ENCODE measurements at places on chromosomes 5 and 9.

DNA sequence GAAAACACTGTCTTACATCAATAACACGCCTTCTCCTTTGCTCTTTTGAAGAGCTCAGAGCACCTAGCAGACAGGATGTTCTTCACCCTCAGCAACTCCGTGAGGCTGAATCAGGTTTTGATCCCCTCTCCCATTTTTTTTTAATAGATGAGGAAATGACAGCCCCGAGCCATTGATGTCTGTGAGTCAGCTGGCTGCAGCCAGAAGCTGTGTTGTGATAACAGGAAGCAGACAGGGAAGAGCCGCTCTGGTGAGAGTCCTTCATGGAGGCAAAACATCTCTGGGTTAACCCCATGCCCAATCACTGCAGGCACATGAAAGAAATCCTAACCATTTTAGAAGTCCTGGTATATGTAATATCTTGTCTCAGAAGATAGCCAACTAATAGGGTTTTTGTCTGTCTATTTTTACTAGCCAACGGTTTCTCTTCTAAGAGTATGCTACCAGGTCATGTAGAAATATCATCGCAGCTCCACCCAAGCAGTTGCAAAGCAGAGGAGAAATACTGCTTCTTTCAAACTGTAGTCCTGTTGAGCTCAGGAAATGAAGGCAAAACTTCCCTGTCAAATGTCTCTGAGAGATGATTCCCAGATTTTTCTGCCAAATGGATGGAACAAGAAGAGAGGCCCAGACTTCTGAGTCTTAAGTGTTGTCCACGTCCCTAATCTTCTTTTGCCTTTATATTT is 568.9 kb downstream of the CCDC171 start:
- DNase-seq: no peak

DNA sequence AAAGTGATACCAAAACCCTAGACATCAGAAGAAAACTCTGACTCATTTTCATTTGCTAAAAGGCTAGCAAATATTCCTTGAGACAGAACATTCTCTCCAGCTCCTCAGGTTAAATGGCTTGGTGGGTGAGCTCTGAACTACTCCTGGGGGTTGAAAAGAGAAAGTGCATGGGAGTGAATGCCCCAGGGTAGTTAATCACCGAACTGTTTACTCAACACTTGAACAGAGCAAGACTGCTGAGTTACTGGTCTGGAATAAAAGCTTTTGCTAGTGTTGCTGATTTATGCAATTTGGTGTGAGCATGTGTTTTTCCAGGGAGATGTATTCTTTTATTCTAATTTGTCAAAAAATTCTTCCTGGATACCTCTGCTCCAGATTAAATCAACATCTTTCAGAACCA is 88.3 kb upstream of the PRDM9 start:
- DNase-seq: no peak

GRCh38 chr5:59079622-59080620 is 497.0 kb downstream of the RAB3C start:
- DNase-seq: no peak

DNA sequence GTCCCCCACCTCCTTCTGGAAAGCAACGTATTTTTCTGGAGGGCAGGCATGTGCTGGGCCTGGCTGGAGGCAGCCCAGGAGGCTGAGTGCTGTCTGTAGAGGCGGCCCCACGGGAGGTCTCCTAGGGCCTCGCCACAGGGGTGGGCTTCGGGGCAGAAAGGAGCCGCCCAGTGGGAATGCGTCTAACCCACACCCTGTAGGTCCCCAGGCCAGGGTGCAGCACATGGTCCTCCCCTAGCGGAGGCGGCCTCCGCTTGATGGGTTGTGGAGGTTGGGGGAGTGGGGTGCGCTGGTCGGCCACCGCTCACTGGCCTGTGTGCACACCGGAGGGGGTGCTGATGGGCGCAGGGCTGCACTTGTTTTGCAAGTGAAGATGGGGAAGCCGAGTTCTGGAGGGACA is 48.3 kb upstream of the UBAC1 start:
- DNase-seq: no peak

DNA sequence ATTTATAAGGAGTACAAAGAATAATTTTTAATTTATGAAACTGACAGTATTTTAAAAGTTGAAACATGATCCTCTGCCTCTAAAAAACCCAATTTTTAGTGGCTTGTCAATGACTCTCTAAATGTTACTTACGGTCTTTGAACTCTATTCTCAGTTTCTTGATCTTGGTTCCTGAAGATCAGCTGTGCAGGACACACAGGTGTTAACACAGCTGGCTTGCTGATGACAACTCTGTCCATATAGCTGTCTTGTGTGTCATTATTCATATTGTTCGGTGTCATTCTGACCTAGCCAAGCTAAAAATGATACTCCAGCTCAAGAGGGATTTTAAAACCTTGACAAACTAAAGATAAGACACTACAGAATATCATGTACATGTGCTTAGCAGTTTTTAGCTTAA is 314.5 kb downstream of the CCDC171 start:
- no peak for DNase-seq

DNA sequence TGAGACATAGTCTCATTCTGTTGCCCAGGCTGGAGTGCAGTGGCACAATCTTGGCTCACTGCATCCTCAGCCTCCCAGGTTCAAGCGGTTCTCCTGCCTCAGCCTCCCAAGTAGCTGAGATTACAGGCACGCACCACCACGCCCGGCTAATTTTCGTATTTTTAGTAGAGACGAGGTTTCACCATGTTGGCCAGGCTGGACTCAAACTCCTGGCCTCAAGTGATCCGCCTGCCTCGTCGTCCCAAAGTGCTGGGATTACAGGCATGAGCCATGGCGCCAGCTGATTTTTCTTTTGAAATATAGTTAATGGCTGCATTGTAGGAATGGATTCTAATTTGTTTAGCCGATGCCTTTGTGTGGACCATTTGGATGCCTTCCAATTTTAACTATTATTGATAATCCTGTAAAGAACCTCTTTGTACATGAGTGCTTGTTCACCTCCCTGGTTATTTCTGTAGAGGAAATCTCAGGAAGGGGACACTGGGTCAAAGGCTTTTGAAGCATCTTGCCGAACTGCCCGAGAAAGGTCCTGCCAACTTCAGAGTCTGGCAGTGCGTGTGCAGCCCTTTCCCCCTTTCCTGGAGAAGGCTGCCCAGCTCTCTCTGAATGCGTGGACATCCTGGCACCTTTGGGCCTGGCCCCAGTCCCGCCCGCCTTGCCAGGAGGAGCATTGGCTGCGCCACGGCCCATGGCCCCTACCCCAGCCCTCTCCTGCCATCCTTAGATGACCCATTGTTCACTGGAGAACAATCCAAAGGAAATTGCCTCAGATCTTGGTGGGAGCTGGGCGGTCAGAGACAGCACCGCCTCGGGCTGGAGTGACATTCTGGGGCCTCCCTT is 8.9 kb upstream of the NUP214 start:
- no peak for DNase-seq

DNA sequence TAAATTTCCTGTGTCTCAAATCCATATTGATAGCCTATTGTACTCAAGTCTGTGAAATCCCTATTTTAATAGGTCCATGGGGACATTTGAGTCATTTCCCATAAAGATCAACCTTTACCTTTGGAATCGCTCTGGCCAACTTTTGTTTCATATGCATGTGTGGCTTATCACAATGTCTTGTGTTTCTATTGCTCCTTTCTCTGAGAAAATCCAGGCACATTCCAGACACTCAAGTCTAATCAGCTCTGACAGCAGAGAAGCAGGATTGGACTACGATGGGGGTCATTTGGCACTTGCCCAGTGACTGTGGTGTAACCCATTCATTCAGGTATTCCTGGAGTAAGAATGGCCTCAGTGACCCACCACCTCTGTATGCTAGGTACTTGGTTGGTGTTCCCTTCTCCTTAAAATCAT is 48.4 kb downstream of the ACTBL2 start:
- DNase-seq: no peak

- no peak for DNase-seq
These were observed 12.7 kb downstream of the RLN1 start for GRCh38 chr9:5326893-5327548.

- no peak for DNase-seq
These were observed 69.1 kb upstream of the RICTOR start for GRCh38 chr5:39143151-39143860.

DNA sequence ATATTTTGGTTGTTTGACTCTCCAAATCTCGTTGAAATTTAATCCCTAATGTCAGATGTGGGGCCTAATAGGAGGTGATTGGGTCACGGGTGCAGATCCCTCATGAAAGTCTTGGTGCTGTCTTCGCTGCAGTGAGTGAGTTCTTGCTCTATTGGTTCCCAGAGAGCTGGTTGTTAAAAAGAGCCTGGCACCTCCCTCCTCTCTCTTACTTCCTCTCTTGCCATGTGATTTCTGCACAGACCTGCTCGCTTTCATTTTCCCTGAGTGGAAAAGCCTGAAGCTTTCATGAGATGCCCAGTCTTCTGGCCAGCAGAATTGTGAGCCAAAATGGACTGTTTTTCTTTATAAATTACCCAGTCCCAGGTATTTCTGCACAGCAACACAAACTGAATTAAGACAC is 221.6 kb downstream of the MAT2B start:
- DNase-seq: no peak

DNA sequence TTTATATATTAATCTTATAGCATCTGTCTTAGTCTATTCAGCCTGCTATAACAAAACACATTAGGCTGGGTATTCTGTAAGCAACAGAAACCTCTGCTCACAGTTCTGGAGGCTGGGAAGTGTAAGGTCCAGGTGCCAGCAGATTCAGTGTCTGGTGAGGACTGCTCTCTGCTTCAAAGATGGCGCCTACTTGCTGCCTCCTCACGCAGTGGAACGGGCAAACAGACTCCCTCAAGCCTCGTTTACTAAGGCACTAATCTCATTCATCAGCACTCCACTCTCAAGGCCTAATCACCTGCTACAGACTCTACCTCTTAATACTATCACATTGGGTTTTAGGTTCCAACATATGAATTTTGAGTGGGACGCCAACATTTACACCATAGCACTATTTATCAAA is 5.2 kb upstream of the TBC1D2 start:
- DNase-seq: no peak
